Prostate gland (tissue), 2 donors: ENCODE measurements at places on chromosomes 6 and 20. TPM values are rescaled to one million over a fixed set of nuclear protein-coding genes. Genes with fewer than 3 reads are reported as not detected.

GABRR1 gene
- not detected for total RNA-seq

TSHZ2 gene
- 9.8 TPM for total RNA-seq

MAPK14 gene
- total RNA-seq, result 43.2 TPM

RREB1 gene
- total RNA-seq, result 58.4 TPM

PCED1A gene
- 58.1 TPM for total RNA-seq

PCMTD2 gene
- total RNA-seq, result 143 TPM

CDH4 gene
- total RNA-seq, result 0.05 TPM

EEF1A2 gene
- 20.9 TPM for total RNA-seq

SLC17A4 gene
- not detected for total RNA-seq

PNLDC1 gene
- not detected for total RNA-seq

CFB gene
- total RNA-seq, result 48.6 TPM

LINC00237 gene
- not detected for total RNA-seq

PROKR2 gene
- not detected for total RNA-seq

UNC93A gene
- 0.51 TPM for total RNA-seq

CRISP2 gene
- 22.7 TPM for total RNA-seq

MYO6 gene
- total RNA-seq, result 58.7 TPM

ELOVL2 gene
- total RNA-seq, result 17.9 TPM

ZCCHC3 gene
- total RNA-seq, result 27.0 TPM

CALHM4 gene
- 0.57 TPM for total RNA-seq

BPI gene
- 0.41 TPM for total RNA-seq

AVP gene
- 3.1 TPM for total RNA-seq

AHI1 gene
- 18.0 TPM for total RNA-seq

PTCHD4 gene
- total RNA-seq, result 1.1 TPM

HLA-DRA gene
- 116 TPM for total RNA-seq

TMEM244 gene
- not detected for total RNA-seq

TDRD6 gene
- 0.91 TPM for total RNA-seq

SRMS gene
- total RNA-seq, result 1.6 TPM

BHLHE23 gene
- total RNA-seq, result 4.0 TPM

PRICKLE4 gene
- 11.6 TPM for total RNA-seq

MCHR2 gene
- not detected for total RNA-seq

SIRPD gene
- total RNA-seq, result 1.9 TPM

CDH26 gene
- 30.6 TPM for total RNA-seq

KCNQ5 gene
- total RNA-seq, result 4.1 TPM

PHACTR3 gene
- total RNA-seq, result 0.34 TPM

PRPH2 gene
- total RNA-seq, result 3.3 TPM

RAET1G gene
- total RNA-seq, result not detected

CD93 gene
- 13.9 TPM for total RNA-seq
